Fibroblast of upper back skin (primary cell): ENCODE measurements at places on chromosomes 6 and 20.

DNA sequence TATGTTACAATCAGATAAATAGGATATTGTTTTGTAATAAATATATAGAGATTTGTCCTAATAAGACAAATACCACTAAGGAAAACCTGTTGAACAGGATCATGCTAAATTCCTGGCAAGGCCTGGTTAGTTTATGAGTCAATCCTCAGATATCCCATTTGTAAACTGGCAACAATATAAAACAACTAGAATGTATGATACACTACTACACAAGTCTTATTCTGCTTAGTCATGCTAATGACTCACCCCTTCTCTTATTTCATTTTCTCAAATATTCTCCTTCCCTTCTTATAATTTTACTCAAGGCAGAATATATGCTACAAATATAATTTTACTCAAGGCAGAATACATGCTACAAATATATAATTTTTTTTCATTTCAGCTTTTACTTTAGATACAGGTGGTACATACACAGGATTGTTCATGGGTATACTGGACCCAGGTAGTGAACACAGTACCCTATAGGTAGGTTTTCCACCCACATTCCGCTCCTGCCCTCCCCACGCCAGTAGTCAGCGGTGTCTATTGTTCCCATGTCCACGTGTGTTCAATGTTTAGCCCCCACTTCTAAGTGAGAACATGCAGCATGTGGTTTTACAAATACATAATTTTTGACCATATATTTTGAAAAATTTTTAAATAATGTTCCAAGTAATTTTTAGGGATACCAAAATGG lies 6.3 kb downstream of the OSER1 start:
- DNase-seq: peak; percentile 94

DNA sequence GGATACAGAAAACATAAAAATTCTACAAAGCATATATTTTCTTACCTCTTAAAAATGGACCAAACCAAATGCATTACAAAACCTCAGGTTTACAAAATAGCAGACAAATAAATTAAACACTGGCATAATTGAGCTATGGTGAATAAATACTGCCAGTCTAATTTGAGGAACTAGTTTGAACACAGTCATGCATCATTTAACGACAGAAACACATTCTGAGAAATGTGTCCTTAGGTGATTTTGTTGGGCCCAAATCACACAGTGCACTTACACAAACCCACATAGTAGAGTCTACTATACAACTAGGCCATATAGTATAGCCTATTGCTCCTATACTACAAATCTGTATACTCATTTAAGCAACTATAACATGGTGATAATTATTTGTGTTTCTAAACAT lies 215.6 kb downstream of the FOXC1 start:
- no peak for DNase-seq

DNA sequence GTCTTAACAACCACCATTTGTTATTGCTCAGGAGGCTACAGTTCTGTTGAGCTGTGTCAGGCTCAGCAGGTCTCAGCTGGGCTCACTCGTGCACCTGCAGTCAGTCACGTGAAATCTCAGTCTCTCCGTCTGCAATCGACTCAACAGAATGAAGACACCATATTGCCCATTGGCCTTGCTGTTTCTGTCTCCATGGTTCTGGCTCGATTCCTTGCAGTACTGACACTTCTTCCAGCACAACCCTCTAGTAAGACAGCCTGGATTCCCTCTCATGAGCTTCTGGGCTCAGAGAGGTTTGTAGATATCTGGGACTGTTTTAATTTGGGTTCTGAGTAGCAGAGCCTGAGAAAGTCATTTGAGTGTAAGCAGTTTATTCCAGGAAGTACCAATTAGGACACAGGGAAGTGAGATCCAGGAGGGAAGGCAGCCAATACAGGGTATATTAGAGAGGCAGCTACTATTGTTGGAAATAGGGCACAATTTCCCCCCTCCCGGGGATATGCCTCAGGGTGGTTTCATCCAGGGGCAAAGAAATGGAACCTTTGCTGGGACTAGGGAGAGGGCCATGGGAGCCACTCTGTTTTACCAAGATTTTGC lies 87.4 kb upstream of the RALGAPA2 start:
- no peak for DNase-seq

- no peak for DNase-seq
Observed at GRCh38 chr6:55726144-55726543, 147.2 kb upstream of the HMGCLL1 start.

- no peak for DNase-seq
Observed at GRCh38 chr6:46269447-46270229, 98.9 kb upstream of the ENPP5 start.

DNA sequence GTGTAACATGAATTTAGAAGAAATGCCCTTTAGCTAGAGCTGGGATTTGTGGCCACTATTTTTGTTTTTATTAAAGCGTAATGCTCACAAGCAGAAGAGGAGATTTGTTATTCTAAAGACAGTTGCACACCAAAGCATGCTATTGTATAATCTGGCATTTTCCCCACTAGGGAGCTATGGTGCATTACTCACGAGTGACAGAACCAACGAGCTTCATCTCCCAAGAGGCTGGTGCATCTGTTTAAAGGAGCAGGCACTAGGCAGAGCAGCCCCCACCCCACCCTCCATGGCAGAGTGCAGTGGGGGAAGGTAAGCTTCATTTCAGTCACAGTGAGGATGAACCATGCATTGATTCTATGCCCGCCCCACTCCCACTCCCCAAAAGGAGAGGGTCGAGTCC lies 287.3 kb upstream of the TSHZ2 start:
- peak; percentile 23 for DNase-seq

DNA sequence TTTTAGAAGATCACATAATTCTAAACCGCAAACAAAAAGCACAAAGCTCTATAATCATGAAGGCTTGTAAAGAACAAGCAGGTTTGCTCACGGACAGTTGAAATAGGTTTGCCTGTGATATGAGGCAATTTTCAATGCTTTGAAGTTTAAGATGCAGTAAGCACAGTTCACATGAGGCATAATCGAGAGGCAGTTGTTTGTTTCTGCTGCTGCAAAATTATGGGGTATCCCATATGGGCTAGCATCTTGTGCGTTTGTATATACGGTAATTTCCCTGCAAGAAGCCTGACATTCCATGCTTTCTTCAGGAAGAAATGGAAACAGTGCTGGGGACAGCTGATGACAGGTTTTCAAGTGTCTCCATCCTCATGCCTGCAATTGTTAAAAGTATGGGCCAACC lies 94.6 kb upstream of the MC3R start:
- DNase-seq: no peak

- no peak for DNase-seq
Observed at GRCh38 chr20:45294659-45295058, 12.0 kb upstream of the RBPJL start.

GRCh38 chr6:158337332-158337731 lies 25.1 kb downstream of the TULP4 start:
- DNase-seq: no peak

DNA sequence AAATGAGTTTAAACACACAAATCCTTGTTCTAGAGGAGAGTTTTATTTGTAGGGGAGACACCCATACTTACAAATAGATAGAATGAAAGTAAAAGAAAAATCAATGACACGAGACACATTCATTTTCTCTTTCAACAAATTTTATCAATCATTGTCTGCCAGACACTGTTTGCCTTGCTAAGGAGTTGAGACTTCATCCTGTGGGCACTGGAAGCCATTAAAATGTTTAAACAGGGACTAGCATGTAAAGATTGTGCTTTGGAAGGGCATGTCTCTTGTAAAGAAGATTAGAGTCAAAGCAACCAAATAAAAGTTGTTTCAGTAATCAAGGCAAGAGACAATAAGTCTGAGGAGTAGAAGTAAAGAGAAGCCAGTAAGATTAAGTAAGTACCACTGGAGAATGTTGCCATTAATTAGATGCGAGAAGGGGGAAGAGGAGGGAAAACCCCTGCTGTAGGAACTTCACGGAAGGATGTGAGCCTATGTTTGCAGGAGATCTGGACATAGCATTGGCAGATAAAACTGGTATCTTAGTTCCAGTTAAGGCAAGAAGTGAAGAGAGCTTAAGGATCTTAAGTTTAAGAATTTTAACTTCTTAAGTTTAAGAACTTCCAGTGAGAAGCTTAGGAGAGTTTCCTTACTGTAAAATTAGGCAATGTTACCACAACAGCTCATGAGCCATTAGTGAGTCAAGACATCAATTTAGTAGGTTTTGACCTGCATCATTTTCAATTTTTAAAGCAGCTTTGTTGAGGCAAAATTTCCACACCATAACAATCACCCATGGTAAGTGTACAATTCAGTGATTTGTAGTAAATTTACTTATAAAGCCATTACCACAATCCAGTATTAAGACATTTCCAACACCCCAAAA lies 117.0 kb upstream of the UST start:
- DNase-seq: no peak

DNA sequence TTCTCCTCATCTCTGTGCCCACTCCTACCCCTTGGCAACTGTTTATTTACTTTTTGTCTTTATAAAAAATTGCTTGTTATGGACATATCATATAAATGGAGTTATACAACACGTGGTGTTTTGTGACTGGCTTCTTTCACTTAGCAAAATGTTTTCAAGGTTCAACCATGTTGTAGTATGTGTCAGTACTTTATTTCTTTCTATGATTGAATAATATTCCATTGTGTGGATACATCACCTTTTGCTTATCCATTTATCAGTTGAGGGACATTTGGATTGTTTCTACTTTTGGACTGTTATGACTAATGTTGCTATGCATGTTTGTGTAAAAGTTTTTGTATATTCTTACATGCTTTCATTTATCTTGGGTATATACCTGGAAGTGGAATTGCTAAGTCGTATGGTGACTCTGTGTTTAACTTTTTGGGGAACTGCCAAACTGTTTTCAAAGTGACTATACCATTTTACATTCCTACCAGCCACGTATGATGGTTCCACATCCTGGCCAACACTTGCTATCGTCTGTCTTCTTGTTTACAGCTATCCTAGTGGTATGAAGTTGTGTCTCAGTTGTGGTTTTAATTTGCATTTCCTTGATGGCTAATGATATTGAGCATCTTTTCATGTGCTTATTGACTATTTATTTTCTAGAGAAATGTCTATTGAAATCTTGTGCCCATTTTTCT lies 84.4 kb downstream of the SLX4IP start:
- DNase-seq: peak; percentile 71

DNA sequence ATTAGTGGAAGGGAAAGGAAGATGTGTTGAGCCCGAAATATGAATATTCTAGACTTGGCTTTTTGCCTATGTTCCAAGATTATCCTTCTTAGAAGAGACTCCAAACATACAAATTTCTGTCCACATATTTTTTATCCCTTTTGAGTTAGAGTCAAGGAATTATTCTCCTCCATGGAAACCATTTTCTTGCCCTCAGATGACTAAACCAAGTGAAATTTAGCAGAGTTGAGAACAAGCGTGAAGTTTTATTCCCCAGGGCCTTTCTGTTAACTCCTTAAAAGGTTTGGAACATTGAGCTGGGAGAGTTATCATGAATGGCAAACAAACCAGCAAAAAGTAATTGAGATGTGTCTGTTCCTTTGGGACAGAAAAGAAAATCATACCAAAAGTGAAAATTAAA lies 286.1 kb upstream of the PLCB4 start:
- peak; percentile 91 for DNase-seq

- no peak for DNase-seq
Observed at GRCh38 chr6:24490948-24491347, 1.6 kb upstream of the GPLD1 start.

GRCh38 chr6:44775121-44775520 lies 387.6 kb downstream of the CDC5L start:
- no peak for DNase-seq

DNA sequence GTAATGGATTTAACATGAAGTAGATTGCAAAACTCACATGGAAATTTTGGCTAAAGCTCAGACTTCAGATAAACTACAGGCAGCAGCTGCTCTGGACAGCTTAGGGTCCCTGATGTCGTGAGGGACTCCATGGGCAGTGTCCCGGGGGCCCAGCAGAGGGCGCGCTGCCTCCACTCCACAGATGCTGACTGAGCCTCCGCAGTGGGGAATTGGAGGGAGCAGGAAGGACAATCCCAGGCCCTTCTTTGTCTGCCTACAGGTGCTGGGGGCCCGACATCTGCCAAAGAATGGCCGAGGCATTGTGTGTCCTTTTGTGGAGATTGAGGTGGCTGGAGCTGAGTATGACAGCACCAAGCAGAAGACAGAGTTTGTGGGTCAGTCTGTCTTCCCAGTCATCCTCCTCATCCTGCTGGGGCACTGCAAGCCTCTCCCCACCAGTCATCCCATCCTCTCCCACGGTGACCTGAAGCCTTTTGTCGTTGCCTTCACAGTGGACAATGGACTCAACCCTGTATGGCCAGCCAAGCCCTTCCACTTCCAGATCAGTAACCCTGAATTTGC lies 35.9 kb downstream of the PLCG1 start:
- DNase-seq: peak; percentile 66
